ENCODE measurements at places on chromosomes 11 and 22.

- DNase-seq, result no peak
These were observed 1.2 kb downstream of the PHLDB1 start for GRCh38 chr11:118608360-118609227.

- DNase-seq, result no peak
These were observed 3.1 kb upstream of the ARHGEF12 start for GRCh38 chr11:120332822-120333716.

- no peak for DNase-seq
These were observed 1.0 kb downstream of the REXO2 start for GRCh38 chr11:114440121-114440860.

- no peak for DNase-seq
These were observed 13.6 kb downstream of the RNF215 start for GRCh38 chr22:30373331-30374325.

DNA sequence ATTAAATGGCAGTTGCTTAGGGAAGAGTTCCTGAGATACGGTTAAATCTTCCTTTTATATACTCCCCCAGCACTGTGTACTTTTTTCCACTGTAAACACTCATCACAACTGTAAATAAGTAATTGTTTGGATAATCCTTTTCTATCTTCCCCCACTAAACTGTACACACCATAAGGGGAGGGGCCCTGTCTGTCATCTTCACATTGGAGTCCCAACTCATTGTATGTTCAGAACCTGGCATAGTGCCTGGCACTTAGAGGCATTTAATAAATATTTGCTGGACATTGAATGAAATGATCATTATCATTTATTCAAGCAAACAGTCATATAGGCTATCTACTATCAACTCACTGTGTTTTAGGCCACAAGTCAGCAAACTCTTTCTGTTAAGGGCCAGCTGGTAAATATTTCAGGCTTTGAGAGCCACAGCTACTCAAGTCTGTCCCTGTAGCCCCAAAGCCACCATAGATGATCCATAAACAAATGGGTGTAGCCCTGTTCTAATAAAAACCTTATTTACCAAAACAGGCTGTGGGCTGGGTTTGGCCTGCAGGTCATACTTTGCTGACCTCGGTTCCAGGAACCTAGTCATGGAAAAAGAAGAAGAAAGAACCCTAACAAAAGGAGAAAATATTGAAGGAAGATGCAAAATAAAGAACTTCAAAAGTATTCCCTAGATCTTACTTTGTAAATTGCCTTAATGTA lies 70.0 kb downstream of the AMOTL1 start:
- DNase-seq, result peak; percentile 89

GRCh38 chr22:29146091-29146560 lies 59.6 kb upstream of the EMID1 start:
- DNase-seq, result peak; percentile 18

- no peak for DNase-seq
These were observed 392.3 kb downstream of the MN1 start for GRCh38 chr22:27409299-27409698.

DNA sequence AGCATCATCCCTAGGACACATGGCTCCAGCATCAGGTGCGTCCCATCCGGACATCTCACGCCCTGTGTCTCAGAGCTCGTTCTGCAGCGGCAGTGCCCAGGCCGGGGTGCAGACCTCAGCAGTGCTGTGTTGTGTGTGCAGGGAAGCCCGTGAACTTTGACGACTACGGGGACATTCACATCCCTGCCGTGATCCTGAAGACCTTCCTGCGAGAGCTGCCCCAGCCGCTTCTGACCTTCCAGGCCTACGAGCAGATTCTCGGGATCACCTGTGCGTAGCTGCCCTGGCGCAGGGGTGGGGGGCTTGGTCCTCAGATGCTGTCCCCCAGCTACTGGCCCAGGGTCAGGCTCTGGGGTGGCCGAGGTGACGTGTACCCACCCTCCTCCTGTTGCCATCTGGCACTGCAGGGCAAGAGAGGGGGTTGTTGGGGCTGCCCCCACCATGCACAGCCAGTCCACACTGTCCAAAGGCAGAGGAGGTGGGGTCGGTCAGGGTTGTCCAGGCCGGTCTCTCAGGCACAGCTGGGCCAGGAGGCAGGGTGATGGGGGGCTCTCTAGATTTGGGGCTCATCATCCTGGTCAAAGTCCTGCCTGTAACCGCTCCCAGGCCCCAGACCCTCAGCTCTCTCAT lies 96.5 kb downstream of the ARHGAP8 start:
- DNase-seq, result no peak

DNA sequence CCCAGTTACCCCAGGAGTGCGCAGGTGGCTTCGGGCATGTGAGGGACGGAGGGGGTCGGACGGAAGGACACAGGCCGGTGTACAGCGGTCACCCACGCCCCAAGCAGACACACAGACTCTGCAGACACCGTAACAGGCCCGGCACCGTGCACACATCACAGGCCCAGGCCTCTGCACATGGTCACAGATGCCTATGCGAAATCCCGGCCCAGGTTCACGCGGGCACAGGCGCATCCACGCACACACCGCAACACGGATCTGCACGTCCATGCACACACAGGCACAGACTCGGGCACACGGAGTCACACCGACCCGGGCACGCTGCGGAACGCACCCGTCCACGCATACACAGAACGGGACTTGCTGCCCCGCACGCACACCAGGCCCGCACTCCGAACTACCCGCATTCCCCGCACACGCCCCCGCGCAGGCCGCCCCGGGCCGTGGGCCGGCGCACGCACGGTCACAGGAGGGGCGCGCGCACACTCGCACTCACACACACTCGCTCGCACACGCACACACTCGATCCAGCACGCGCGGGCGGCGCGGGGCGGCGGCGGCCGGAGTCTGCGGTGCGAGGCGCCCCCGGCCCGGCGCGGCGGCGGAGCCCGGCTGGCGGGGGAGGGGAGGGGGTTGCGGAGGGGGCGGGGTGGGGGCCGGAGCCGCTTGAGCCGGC lies at the start of gene MGAT3:
MGAT3 (plus strand) TSS at position 491 of the 676 bp plus-strand sequence. CDS start 30,336 bp downstream, outside the sequence.
- DNase-seq, result no peak

DNA sequence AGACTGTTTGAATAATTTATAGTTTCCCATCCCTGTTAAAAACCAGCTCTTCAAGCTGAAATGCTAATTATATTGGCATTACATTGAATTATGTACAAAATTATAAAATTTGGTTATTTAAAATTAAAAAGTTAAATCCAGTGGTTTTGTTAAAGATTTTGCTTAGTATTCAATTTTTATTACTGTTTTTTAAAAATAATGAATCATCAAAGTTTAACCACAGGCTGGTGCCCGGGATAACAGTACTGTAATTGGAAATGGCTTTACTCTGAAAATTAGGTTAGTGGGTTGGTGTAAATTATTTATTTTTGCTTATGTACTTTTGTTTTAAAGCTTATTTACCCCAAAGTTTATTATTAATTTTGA lies 45.4 kb upstream of the WEE1 start:
- DNase-seq, result no peak

GRCh38 chr11:77309401-77310085 lies 8.1 kb upstream of the GDPD4 start:
- no peak for DNase-seq

DNA sequence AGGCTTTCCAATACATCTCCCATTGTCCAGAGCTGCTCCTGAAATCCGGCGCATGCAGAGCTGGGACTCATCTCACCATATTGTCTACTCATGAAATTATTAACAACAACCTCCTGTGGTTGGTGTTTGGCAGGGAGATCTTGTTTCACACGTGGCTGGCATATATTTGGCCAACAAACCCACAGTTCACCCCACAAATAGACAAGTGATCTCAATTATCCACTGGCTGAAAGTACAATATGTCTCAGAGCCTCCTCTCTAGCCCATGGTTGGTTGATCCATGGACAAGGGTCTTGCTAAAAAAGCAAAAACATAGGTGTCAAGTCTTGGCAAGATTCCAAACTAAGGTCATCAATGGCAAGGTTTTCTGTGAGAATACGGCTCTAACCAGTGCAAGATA lies 386.9 kb downstream of the ETS1 start:
- no peak for DNase-seq

- DNase-seq, result no peak
These were observed 16.0 kb upstream of the PHLDA2 start for GRCh38 chr11:2945031-2945756.
